Muscle of arm (tissue), 14 donors: ENCODE measurements at places on chromosomes 7 and 10. TPM values are rescaled to one million over a fixed set of nuclear protein-coding genes. Genes with fewer than 3 reads are reported as not detected.

DNA sequence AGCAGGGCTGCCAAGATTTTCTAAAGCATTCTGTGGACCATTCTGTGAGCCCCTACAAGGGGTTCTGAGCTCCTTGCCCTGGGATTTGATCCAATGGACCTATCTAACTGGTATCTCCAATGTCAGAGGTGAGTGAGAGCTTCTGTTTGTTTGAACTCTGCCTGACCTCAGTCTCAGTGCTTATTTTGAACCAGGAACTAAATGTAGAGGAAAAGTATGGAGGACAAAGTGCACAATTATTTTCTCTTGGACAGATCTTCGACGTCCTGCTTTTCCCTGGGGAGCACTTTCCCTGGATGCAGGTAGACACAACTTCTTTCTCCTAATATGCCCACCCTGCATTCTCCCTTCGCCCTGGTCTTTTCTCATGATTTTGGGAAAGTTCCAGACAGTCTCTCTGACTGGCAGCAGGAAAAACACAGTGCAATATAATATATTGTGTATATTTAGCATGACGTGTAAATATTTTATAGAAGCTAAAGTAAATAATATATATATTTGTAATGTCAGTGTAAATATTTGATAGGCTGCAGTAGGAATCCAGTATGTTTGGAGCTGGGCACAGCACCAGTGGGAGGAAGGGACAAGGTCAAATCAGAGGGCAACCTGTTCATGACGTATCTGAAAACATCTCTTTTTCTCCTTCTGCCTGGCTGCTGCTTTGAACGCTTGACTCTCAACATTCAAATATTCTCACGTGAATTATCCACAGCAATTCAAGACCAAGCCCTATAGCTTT, 184.0 kb upstream of the LYZL1 start:
- no peak for DNase-seq

DNA sequence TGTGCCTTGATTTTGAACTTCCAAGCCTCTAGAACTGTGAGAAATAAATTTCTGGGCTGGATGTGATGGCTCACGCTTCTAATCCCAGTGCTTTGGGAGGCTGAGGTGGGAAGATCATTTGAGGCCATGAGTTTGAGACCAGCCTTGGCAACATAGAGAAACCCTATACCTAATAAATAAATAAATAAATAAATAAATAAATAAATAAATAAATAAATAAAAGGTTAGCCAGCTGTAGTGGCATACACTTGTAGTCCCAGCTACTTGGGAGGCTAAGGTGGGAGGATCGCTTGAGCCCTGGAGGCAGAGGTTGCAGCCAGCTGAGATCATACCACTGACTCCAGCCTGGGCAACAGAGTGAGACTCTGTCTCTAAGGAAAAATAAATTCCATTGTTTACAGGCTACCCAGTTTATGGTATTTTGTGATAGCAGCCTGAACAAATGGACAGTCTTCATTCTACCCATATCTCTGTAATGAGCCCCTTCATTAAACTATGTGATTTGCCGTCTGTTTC, 67.7 kb downstream of the STEAP1B start:
- DNase-seq = no peak

- DNase-seq = no peak
Measured at GRCh38 chr10:119726676-119727261, 919 bp downstream of the INPP5F start.

The CACNA2D1 gene
- 127 TPM for polyA plus RNA-seq

The OR2A7 gene
- 1.8 TPM for polyA plus RNA-seq

DNA sequence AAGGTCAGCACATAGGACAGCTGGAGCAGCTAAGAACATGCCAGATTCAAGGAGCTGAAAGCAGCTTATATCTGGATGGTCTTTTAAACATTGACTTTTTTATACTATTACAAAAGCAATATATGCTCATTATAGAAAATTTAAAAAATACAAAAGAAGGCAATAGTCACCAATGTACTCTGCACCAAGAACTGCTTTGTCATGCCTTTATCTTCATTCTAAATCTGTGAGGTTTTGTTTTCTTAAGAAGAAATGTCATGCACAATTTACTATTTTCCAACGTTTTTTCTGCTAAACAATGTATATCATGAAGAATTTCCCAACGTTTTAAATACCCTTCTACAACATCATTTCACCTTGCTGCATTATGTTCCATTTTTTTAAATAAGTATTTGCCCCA, 2.8 kb downstream of the LIPM start:
- DNase-seq = no peak

- peak; percentile 18 for DNase-seq
Measured at GRCh38 chr7:78020874-78021249, 222.3 kb downstream of the PHTF2 start.

GRCh38 chr10:44390585-44391072, 5.7 kb upstream of the CXCL12 start:
- no peak for DNase-seq

The IKZF5 gene
- 17.9 TPM for polyA plus RNA-seq

DNA sequence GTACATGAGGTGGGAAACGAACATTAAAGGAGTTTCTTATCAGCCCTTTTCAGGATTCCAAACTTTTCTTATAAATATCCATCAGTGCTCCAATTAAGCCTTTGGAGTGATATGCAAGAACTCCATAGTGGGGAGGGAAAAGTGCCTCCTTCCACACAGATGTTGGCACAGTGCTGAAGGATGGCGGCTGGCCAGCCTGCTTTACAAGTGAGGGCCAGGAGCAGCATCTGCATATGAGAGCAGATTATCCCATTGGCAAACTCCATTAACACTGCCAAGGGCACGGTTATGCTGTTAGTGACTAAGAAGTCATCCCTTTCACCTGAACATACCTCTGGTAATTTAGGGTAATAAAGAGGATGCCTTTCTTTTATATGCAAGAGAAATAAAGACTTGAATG, 543.1 kb downstream of the CNTNAP2 start:
- no peak for DNase-seq

- DNase-seq = no peak
Measured at GRCh38 chr7:129779602-129780256, 168.2 kb downstream of the NRF1 start.

The CRYGN gene
- polyA plus RNA-seq = 0.12 TPM

DNA sequence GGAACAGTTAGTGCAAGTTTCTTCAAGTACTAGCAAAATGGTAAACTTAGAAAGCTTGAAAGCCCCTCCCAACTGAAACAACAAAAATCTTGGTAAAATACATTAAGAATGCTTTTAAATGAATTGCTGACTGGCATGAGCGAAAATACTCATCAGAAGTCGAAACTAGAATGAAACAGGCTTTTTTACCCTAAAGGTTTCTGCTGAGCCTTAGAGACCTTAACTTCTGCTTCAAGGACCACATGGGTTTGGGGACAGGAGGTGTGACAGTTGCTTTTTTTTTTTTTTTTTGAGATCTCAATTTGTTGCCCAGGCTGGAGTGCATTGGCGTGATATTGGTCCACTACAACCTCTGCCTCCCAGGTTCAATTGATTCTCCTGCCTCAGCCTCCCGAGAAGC, 100.3 kb downstream of the MTPAP start:
- DNase-seq = no peak

DNA sequence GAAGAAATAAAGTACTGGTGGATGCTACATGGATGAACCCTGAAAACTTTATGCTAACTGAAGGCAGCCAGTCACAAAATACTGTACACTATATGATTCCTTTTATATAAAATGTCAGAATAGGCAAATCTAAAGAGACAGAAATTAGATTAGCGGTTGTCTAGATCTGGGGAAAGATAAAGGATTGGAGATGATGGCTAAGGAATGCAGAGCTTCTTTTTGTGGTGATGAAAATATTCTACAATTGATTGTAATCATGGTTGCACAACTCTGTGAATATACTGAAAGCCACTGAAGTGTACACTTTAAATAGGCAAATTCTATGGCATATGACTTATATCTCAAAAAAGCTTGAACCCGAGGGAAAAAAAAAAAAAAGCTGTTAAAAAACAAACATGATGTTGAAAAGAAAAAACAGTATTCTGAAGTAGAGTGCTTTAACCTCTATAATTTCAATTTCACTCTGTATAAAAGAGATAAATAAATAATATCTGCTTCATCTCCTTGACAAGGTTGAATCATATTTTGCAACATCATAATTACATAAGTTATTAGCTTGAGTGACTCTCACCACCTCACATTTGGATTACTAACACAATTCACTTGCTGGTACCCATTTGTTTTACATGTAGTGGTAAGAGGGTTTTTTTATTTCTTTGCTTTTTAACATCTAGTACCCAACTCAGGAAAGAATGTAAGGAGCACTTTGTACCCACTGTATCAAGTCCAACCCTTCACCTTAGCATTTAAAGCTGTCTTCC, 2.8 kb upstream of the GNAI1 start:
- no peak for DNase-seq

DNA sequence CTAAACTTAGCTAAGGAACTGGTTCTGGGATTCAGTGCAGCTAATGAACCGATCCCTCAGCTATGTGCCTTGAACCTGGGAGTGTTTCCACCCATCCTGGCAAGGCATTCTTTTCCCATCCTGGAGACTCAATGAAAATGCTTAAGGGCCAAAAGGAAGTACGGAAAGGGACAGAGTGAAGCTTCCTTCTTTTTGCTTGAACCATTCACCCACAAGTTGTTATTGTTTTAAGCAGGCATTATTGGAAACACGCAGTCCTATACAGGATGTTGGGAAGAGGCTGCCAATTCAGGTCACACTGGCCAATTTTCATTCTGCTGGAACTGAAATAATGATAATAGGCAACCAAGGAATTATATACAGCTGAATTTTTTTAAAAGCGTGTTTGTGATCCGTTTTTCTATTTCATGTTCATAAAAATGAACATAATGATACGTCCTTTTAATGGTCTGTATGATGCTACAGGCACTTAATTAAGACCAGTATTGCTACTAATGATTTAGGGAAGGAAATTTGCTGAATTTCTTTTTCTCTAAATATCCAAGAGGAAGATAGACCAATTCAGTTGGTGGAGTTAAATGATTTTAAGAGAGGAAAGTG, 57.8 kb upstream of the FZD1 start:
- peak; percentile 45 for DNase-seq

GRCh38 chr7:55975988-55976633, 11.7 kb downstream of the NIPSNAP2 start:
- DNase-seq = no peak

The CLRN3 gene
- not detected for polyA plus RNA-seq

GRCh38 chr10:16728266-16728665, 89.0 kb downstream of the RSU1 start:
- DNase-seq = no peak

DNA sequence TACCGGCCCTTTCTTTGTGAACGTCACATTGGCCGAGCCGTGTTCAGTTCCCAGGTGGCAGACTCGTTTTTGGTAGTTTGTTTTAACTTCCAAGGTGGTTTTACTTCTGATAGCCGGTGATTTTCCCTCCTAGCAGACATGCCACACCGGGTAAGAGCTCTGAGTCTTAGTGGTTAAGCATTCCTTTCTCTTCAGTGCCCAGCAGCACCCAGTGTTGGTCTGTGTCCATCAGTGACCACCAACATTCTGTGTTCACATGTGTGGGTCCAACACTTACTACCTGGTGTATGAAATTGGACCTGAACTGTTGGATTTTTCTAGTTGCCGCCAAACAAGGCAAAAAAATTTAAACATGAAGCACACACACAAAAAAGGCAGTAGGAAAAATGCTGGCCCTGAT, 9.9 kb upstream of the CSGALNACT2 start:
- DNase-seq = no peak
